ENCODE measurements at places on chromosomes 7 and 10.

- ATAC-seq, result peak; percentile 81
Measured at GRCh38 chr10:101569622-101570427, 18.2 kb downstream of the POLL start.

DNA sequence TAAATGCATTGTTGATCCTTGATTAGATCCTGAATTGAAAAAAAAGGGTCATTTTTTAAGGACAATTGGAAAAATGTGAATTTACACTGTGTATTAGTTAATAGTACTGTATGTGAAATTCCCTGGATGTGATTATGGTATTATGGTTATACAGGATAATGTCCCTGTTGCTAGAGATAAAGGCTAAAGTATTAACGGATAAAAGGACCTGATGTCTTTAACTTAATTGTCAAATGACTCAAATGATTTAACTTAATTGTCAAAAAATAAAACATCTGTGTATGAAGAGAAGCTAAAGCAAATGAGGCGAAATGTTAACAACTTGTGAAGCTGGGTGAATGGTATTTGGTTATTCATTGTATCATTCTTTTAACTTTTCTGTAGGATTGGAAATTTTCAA is 48.8 kb downstream of the SUFU start:
- no peak for ATAC-seq

- ATAC-seq, result no peak
Measured at GRCh38 chr10:28734938-28735759, 57.8 kb downstream of the BAMBI start.

DNA sequence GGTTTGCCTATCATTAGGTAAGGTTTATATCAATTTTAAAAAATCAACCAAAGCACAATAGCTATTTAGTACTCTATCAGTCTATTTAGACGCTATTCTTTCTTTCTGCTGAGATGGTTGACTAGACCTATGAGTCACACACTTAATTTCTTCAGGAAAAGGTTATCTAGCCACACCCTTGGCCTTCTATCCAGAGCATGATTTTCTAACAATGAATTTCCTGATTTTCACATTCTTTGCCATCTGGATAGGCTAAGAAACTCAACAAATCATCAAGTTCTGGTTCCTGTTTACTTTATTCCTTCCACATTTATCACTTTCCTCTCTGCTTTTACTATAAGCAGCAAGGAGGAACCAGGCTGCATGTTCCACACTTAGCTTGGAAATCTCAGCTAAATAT is 8.1 kb downstream of the PRPS1L1 start:
- no peak for ATAC-seq

- ATAC-seq, result peak; percentile 9
Measured at GRCh38 chr7:100585511-100586265, at the start of gene LRCH4. LRCH4 (minus strand) TSS chr7:100586129; CDS start chr7:100586100, 29 bp downstream.

- peak; percentile 8 for ATAC-seq
Measured at GRCh38 chr7:158814637-158815036, 14.7 kb downstream of the ESYT2 start.

DNA sequence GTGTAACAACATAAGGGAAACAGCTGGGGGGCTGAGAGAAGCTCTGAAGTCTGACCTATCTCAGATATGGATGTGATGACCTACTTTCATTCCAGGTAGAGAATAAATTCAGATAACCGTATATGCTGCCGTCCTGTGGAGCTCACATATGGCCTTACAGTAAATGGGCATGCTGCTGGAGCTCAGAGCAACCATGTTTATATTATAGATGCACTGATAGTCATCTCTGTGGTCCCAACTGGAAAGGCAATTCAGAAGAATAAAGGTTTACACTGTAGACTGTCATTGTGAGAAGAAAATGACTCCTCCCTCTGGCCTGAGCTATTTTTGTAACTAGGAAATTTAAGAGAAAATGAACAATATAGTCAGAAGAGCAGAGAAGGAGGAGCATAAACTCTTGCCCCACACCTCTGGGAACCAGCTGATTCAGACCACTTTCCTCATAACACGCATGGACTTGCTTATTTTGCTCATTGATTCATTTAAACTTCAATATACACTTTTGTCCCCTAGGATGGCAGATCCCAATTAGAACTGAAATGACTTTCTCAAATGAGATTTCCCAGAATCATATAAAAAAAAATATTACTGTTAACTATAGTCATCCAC is 69.9 kb upstream of the NXPH1 start:
- no peak for ATAC-seq

- no peak for ATAC-seq
Measured at GRCh38 chr10:88070080-88070880, 206.9 kb downstream of the PTEN start.

GRCh38 chr7:133364959-133365690 is 112.2 kb downstream of the EXOC4 start:
- ATAC-seq, result peak; percentile 48

DNA sequence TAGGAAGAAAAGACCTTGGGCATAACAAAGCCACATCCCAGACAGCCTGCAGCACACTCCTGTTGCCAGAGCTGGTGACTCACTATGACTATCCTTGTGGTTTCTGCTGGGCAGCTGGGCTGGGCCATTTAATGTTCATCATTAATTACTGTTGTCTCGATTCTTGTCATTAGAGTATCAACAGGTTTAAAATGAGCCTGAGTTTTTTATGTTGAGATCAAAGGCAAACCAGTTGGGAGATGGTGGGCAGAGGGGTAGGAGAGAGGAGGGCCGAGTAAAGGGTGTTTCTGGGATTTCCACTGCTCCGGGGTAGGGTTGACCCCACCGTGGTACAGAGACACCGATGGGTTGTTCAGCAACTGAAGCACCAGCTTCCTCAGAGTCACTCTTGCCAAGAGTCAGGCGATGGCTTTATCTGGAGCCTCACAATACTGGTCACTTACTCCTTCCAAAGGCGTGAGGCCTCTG is 128.7 kb upstream of the LYZL1 start:
- no peak for ATAC-seq

DNA sequence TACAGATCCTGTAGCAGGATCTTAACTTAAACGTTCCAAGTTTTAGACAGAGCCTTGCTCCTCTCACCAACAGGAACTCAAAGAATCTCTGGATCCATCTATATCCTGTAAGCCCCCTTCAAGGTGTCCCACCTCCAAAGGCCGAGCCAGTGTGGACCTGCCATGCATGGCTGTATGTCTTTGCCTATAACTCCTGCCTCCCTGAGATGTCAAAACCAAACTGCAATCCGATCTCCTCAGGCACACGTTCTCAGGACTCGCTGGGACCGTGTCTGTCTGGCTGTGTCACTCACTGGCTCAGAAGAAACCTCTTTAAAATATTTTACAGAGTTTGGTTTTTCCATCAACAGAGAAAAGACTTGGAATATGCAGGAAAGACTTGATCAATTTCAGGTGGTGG is 51.4 kb upstream of the FAM20C start:
- ATAC-seq, result no peak

DNA sequence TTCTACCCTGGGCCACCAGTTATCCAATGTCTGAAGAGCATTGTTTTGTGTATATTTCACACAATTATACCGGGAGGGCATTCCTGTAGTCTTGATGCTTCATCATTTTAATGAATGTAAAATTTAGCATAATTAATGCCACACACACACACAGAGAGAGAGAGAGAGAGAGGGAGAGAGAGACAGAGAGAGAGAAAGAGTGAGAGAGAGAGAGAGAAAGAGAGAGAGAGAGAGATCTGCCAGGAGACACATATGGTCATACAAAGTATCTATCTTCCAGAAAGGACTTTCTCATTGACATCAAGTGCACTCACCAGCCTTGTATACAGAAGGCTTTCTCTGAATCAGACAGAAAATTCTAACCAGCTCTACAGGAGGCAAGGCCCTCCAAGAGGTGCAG is 72.3 kb downstream of the KLF6 start:
- ATAC-seq, result no peak

GRCh38 chr10:88744002-88744401 is 15.8 kb upstream of the LIPN start:
- ATAC-seq, result no peak

- ATAC-seq, result no peak
Measured at GRCh38 chr10:120456626-120457430, at the start of gene PLPP4. PLPP4 (plus strand) TSS chr10:120457227; CDS start chr10:120457306, 79 bp downstream.

GRCh38 chr10:31136930-31137885 is 105.5 kb upstream of the ZNF438 start:
- ATAC-seq, result peak; percentile 21

DNA sequence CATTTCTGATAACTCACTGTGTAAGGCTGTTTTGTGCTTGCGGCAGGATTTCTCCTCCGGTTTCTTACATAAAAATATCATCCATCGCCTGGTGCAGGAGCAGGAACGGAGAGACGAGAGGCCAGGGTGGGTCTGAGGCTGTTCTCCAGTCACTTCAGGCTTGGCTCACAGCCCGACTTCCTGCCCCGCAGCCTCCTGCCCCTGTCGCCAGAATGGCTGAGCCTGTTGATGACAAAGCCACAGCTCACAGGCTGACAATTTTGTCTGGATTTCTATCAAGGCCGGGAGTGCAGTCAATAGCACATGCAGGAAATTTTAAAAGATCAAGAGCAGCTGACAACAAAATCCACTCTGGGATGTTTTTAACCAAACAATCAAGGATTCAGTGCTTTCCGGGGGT is 229.7 kb upstream of the ZNF32 start:
- no peak for ATAC-seq

- no peak for ATAC-seq
Measured at GRCh38 chr7:33412331-33412730, 283.0 kb downstream of the BBS9 start.

- ATAC-seq, result no peak
Measured at GRCh38 chr10:69492746-69493462, 41.6 kb downstream of the TSPAN15 start.

GRCh38 chr7:33623267-33623666 is 282.1 kb upstream of the BMPER start:
- ATAC-seq, result no peak

DNA sequence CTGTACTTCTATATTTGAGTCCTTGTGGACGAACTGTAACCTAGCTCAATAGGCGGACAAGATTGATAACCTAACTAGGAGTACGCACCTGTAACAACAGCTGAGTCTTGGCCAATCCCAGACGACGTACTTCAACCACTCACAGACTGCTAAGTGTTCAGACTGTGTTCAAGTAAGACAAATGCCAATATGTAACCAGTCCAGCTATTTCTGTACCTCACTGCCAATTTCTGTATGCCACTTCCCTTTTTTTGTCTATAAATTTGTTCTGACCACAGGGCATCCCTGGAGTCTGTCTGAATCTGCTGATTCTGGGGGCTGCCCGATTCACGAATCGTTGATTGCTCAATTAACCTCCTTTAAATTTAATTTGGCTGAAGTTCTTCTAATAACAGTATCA is 32.2 kb downstream of the HACD1 start:
- ATAC-seq, result no peak

DNA sequence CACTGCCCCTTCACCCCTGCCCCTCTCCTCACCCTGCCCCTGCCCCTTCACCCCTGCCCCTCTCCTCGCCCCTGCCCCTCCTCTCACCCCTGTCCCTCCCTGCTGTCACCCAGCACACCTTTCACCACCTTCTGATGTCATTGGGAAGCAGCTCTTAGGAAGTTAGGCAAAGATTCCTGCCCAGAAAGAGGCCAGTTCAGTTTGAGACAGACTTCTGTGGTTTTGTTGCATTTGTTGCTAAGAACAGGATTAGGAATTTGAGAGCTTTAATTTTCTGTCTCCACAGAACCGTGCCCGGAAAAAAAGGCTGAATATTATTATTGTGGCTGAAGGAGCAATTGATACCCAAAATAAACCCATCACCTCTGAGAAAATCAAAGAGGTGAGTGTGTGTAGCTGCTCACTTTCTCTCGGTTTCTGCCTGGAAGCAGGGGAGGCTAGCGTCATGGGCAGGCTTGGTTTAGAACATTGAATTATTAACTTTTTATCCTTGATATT is 39.6 kb downstream of the PFKP start:
- ATAC-seq, result no peak

Data from activated CD4-positive, CD25-positive, alpha-beta regulatory T cell treated with anti-CD3 and anti-CD28 coated beads, Interleukin-2, amount 50 U/mL, for 24 hours (primary cell).